GM12892 (cell line): ENCODE measurements at places on chromosomes 4 and X.

GRCh38 chr4:15434091-15434490 is 6.3 kb downstream of the C1QTNF7 start:
- DNase-seq = no peak

DNA sequence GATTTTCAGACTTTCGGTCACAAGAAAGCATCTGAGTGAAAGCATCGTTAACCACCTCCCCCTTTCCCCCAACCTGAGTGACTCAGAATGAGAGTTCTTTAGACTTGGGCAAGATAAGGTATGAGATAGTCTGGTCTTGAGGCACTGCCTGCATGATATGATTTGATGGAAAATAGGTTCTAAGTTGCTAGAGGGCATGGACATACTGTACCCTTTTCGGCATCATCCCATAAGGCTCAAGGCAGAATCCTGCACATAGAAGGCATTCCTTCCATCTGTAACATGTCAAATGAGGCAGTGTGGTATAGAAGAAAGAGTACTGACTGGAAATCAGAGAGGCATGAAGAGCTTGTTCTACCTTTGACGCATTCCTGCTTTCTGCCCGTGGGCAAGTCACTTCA is 16.8 kb upstream of the AMOT start:
- no peak for DNase-seq

GRCh38 chr4:7788193-7788592 is 151.5 kb downstream of the AFAP1 start:
- DNase-seq = no peak

GRCh38 chrX:135009838-135010237 is 12.5 kb downstream of the RTL8B start:
- no peak for DNase-seq

GRCh38 chr4:139441029-139441428 is 12.9 kb upstream of the RAB33B start:
- no peak for DNase-seq

DNA sequence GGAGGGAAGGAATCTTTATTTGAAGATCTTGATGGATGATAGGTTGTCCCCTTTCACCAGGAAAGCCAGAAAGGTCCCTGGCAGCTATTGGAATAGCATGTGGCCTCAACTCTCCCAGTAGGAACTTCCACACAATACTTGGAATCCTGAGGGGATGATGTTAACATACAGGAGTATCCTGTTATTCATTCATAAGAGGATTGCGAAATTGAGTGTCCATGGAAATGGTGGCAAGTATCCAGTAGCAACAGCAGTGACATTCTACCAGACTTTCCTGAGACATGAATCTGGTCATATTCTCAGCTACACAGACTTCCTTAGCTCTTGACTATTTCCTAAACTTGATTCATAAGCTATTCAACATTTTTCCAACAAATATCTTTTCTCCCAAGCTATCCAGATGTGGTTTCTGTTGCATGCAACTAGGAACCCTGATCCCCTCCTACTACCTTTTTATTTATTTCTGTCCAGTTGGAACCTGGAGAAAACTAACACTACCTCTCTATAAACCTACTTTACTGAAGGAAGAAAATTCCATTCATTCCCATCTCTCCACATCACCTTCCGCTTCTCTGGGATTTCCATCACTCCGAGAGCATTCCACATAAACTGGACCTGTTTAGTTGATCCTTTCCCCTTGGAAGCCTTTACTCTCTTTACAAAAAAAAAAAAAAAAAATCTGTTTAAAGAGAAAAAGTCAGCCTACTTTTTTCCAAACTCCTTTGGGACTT is 101.8 kb downstream of the ANXA5 start:
- no peak for DNase-seq

DNA sequence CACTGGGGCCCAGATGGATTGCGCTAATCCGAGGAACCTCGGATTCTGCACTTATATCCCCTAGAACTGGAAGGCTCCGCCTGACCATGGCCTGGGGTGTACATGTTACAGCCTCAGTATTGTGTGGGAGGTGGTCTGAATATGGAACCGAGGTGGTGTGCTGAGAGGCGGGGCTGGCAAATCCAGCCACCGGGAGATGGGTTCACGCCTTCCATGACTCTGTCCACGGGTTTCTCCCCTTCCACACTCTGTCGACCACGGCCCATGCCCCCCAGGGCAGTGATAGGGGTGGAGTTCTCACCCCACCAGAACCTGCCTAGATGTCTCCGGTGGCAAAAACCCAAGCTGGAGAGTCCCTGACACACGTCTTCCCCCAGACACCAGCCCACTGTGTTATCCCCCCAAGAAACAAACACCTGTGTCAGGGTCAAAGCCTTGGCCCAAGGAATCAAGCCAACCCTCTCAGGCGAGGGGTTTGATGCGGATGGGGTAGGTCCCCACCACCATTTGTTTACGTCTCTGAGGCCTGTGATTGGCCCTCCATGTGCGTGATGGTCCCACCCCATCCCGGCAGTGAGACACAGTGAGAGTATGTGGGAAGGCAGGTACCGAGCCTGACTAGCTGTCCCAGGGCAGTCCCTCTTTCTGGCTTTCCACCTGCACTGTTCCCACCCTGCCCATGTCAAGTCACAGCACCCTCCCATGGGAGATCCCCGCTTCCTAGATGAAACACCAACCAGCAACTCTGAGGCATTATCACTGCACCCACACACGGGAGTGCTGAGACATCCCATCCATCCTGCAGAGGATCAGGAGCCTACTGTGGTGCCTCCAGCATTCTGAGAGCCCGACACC is 6.6 kb upstream of the LOC101059915 start:
- DNase-seq = no peak

DNA sequence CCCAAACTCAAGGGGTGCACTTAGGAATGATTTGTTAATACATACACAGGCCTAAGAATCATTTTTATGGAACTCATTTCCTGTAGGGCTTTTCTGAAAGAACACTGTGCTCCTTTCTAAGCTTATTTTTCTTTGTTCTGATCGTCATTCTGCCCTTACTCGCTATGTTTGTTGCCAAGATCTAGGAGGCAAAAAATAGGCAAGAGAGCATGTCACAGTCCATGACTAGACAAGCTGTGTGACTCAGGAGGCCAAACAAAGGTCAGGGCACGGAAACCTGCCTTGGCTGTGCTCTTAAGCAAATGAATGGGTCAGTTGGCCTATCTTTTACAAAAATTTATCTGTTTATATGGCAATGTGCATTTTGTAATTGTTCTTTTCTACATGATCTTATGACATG is 42.5 kb upstream of the C1GALT1C1 start:
- DNase-seq = no peak

- DNase-seq = no peak
Measured at GRCh38 chrX:38970074-38970473, 168.8 kb downstream of the MID1IP1 start.

GRCh38 chrX:77444075-77444474 is 3.1 kb upstream of the FGF16 start:
- no peak for DNase-seq

- no peak for DNase-seq
Measured at GRCh38 chr4:6184169-6184568, 16.2 kb downstream of the JAKMIP1 start.

- DNase-seq = no peak
Measured at GRCh38 chr4:86600007-86600653, 6.0 kb downstream of the PTPN13 start.

DNA sequence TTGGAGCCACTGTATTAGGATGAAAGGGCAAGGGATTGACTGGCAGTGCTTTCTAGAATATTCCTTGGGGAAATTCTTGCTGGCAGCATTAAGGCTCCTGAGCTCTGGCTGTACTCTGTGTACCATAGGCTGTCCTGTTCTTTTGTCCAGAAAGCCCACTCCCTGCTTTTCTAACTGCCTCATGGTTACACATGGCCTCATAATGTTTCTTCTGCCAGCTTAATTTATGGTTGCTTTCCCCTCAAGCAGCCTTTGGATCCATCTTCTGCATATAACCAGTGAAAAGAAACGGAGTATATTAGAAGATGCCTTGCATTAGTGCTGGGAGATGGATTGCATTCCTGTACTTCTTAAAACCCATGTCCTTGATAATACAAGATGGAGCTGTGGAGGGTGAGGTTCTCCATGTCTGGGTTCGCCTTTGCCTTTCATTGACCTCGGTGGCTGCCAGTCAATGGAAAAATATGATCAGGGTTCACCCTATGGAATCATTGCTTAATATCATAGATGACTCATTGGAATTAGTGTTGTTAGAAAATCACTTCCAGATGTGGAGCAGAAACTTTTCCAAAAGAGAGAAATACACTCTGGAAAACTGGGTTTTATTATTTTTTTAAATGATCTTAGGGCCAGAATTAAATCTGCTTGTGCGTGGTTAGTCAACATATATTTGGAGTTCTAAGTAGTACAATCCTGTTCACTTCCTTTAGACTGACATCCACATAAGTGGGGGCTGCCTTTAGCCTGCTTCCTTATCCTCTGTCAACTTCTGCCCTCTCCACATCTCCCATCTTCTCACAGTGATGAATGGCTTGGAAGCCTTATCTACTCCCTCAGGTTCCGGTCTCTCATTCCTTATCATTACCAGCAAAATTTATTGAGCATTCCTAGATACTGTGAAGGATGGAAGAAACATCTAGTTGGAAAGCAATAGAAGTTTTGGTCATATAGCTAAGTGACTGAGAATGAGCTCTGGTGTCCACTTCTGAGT is 24.9 kb downstream of the DOCK11 start:
- DNase-seq = no peak

DNA sequence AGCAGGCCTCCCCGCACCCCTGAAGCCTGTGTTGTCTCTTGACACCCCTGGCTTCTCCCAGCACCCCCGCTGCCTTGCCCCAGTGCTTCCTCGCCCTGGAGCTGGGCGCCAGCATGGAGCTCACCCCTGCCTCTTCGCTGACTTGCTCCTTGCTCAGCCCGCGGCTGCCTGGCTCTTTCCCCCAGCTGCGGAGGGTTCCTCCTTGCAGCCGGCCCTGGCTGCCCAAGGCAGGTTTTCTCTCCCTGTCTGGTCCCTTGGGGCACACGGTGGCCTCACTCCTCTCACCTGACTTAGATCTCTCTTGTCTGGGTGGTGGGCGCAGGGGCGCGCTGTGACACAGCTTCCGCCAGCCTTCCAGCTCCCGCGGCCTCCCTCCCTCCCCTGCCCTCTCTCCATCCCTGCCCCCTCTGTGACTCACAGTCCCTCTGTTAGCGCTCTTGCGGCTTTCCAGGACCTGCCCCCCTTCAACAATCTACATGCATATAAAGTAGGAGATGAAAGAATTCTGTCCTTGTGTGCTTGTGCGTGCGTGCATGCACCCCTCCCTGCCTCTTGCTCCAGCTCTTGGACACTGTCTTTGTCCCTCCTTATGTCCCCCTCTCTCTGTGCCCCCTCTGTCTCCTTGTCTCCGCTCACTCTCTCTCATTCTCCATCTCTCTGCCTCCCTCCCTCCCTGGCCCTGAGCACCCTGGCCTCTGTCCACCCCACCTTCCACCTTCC is 2.2 kb downstream of the PLXNB3 start:
- peak; percentile 38 for DNase-seq
